ENCODE measurements at places on chromosomes 2 and 18. TPM values are rescaled to one million over a fixed set of nuclear protein-coding genes. Genes with fewer than 3 reads are reported as not detected.

GRCh38 chr2:240551811-240552210, 6.0 kb downstream of the ANKMY1 start:
- no peak for DNase-seq

DNA sequence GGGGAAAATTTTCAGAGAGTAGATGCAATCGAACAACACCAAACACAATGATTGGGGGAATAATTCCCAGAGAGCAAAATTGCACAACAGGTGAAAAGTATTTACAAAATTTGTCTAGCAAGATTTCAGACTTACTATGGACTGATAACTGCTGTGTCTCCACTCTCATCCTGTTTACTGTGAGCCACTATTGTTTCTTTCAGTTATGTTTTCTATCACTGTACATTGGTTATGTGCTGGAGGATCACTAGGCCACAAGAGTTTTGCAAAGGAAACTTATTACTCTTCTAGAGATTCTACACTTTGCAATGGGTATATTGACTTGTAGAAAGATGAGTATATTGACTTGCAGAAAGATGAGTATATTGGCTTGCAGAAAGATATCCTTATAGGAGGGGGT, 934.1 kb upstream of the CRIM1 start:
- no peak for DNase-seq

GRCh38 chr2:70936165-70936978, 672 bp downstream of the ATP6V1B1 start:
- DNase-seq = no peak

- no peak for DNase-seq
Measured at GRCh38 chr2:128754246-128754724, 435.6 kb upstream of the HS6ST1 start.

- no peak for DNase-seq
Measured at GRCh38 chr2:96324721-96325040, 436 bp upstream of the ITPRIPL1 start.

GRCh38 chr18:10010611-10011015, 96.8 kb downstream of the VAPA start:
- DNase-seq = peak; percentile 61

GRCh38 chr18:74589021-74589420, 8.6 kb upstream of the ZNF407 start:
- no peak for DNase-seq

GRCh38 chr2:112836163-112836560, 417 bp downstream of the IL1B start:
- no peak for DNase-seq

The TCF23 gene
- total RNA-seq = not detected

DNA sequence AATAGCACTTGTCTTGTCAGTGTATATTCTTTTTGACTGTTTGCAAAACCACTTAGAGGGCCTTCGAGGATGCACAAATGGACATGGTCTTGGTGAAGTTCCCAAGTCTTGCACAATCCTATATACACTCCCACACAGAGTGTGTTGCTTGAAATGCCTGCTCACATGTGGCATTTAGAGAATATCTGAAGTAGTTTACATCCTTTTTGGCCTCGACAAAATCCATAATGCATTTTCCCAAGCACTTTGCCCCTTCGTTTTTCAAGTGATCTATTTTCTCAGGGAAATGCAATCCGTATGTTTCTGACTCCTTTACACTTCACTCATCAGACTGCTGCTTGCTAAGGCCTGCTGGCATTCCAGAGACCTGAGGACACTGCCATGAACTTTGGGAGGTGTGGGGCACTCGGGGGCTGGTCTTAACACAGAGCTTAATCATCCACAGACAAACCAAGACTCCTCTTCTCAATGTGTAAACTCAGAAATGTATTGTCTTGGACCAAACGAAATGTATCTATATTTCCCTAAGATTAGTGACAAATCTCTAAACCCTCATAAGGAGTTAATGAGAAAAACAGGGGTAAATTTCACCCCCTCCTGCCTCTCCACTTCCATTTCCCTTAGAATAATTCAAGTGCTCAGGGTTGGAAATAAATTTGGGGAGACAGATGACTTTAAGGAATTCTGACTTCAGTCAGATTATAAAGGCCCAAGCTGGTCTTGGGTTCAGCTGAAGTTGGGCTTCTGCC, 219.3 kb upstream of the APCDD1 start:
- no peak for DNase-seq

The ZNF804A gene
- not detected for total RNA-seq

DNA sequence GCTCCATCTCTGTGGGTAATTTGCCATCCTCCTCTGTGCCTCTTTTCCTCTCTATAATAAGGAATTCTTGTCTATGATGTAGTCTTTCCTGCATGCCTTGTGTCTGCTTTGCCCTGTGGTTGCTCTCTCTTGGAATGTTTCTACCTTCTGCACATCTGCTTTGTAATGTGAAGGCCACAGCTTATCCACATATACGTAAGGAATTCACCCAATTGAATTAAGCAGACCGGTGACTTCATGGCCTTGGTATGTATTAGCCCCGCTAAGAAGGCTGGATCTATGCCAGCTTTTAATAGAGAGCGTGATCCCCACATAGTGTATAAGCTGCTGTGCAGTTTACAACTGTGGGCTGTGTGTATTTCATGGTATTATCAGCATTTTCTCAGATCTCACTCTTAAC, 274.7 kb downstream of the RNF144A start:
- no peak for DNase-seq

The PSMA8 gene
- not detected for total RNA-seq

DNA sequence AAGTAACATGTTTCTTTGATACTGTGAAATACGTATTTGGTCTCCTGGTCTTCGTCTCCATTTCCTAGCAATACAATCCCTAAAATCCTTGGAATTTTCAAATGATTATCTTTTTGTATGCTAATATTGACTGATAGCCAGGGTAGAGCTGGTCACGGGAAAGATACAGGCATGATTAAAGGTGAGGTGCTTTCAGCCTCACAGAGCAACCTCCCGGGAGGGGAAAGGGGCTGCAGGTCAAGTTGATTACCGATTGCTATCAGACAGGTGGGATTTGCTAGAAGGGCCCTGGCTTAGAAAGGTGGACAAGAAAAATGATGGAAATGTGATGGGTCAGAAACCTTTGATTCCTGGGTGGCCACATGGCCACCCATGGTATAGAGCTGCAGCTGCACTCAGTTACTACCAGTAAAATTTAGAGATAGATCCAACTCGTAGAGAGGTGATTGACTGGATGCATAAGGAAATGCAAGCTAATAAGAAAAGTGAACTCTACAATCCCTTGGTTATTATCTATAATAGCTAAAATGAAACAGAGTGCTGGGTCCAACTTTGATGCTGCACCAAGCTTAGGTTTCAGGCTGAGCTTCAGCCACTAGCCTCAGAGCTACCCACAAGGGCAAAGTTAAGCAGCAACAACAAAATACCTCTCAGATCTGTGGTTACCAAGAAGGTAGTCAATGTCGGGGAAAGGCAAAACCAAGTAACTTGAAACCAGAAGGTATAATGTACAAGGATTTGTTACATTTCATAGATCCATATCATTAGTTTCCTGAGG, 15.3 kb downstream of the YPEL5 start:
- DNase-seq = no peak

DNA sequence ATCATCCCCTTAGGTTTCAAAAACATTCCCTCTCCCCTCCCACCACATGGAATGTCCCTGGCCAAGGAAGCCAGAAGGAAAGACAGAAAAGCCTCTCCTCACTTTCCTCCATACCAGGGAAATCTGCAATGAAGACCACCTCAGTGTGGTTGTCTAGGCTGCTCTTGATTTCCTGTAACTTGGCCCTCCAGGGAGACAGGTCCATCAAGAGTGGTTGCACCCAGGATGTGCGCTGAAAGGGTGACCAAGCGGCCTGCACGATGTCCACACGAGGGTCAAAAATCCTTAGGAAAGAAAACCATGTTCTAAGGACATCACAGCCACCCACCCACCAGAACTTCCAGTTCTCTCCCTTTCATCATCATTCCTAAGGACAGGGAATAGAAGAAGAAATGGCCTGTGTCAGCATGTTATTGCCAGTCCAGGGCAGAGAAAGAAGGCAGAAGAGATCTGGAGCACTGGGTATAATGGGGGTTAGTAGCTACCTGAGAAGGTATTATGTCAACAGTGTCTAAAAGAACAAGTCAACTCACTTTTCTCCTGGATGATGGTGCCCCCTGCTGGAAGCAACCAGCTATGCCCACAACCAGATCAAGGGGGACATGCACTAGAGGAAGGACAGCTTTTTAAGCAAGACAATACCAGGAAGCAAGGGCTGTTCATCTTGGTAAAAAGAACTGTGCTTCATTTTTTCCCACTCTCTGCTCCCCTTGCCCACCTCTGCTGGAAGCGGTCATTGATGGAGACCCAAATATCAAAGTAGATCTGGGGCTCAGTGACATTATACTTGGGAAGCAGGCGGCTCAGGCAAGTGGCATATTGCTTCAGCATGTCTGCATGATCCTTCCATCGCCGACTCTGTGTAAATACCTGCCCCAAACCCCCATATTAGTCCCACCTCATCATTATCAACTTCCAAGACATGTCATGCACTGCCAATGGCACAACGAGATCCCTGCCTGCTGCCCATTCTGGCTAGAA, 9.3 kb downstream of the GGCX start:
- peak; percentile 65 for DNase-seq

DNA sequence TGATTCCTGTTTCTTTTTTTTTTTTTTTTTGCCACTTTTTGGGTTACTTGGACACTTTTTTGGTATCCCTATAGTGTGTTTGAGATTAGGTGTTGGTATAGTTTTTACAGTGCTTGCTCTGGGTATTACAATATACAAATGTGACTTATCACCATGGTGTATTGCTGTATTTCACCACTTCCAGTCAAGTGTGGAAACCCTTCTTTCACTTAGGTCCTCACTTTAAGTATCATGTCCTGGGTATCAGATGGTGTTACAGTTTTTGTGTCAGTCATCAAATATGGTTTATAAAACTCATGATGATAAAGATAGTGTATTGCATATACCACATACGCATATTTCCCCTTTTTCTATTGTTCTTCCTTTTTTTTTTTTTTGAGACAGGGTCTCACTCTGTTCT, 1.8 kb downstream of the ATP9B start:
- DNase-seq = no peak

GRCh38 chr18:76759056-76759455, 63.3 kb upstream of the ZNF236 start:
- DNase-seq = no peak

GRCh38 chr2:189442468-189442867, 1.2 kb downstream of the WDR75 start:
- no peak for DNase-seq

GRCh38 chr2:111944531-111945210, 46.3 kb downstream of the MERTK start:
- no peak for DNase-seq

The PPM1G gene
- 88.5 TPM for total RNA-seq

The KCNK3 gene
- total RNA-seq = not detected

GRCh38 chr18:55751476-55751875, 163.5 kb upstream of the TCF4 start:
- DNase-seq = no peak

DNA sequence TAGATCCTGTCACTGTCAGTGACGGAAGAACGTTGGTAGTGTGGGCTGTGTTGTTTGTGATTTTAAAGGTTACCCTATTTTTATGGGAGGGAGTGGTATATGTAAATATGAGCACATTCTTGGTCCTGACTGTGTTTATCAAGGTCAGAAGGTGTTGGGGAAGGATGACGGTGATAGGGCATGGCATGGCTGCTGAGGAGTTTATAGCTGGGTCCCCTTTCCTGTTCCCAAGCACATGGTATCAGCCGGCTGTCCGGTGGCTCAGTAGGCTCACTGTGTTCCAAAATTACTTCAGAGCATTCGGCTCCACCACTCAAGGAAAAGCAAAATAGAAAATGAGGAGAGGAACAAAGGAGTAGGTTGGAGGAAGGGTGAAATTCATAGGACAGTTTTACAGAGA, 28.6 kb downstream of the IRS1 start:
- no peak for DNase-seq

DNA sequence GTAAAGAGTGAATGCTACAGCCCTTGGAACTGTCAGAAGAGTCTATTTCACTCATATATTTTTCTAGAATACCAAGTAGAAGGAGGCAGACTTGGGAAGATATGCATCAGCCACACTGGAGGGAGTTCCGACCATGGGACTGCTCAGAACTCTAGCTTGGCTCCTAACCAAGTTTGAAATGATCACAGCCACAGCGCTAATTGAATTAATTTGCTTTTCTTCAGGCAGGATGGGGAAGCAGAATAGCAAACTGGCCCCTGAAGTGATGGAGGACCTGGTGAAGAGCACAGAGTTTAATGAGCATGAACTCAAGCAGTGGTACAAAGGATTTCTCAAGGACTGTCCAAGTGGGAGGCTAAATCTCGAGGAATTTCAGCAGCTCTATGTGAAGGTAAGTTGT, 51.4 kb downstream of the VSNL1 start:
- DNase-seq = no peak

DNA sequence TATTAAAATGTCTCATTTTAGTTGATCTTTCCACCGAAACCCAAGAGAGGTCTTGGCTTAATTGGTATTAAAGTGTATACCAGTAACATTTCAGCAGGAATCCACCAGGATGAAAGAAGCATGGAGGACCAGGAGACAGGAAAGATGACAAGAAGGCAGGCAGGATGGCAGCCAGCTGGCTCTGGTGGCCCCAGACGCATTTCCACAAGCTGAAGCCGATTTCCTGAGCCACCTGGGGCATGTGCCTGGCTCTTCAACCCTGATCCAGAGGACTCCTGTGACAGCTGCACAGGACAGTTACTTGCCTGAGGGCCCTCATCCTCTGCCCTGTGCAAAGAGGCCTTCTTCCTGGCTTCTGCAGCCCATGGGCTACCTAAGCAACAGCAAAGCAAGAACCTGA, 56.9 kb upstream of the NFU1 start:
- DNase-seq = no peak

The C2orf76 gene
- total RNA-seq = 10.0 TPM

GRCh38 chr2:176096986-176097819, 2.4 kb upstream of the HOXD12 start:
- peak; percentile 70 for DNase-seq

GRCh38 chr18:11826836-11827235, 24.4 kb upstream of the CHMP1B start:
- no peak for DNase-seq

DNA sequence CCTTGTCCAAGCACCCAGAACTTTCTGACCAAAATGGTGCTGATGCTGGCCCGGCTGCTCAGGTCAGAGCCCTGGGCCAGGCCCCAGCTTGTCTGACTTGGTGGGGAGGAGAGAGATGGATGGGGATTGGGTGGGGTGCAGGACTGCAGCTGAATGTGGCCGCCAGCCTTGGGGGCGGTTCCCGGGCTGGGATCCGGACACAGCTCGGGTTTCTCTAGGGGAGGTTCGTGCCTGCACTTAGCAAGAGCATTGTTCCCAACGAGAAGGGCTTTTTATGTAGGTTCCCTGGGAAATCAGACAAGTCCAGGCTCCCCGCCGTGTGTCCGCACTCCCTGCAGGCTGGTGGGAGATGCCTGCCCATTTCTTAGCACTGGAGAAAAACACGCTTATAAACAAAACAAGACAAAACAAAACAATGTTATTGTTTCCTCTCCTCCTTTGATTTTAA, 50.5 kb upstream of the HS6ST1 start:
- no peak for DNase-seq

GRCh38 chr18:74957588-74958224, 251.2 kb downstream of the PTGR3 start:
- no peak for DNase-seq

DNA sequence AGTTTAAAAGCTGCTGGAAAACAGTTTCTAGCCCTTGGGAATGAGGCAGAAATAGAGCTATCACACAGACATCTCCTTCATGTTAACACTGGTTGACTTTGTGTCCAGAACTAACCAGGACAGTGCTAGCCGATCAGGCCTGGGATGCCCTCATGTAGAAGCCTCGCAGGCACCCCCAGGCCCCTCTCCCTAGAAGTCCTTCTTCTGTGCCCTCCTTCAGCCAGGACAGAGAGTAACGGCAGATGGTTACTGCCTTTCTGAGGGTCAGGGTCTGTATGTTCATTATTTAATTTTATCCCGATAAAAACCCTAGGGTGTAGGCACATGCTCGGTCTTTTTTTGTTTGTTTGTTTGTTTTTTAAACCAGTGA, 10.7 kb upstream of the RPL31 start:
- DNase-seq = no peak
